ENCODE measurements at places on chromosomes 7 and 10. TPM values are rescaled to one million over a fixed set of nuclear protein-coding genes. Genes with fewer than 3 reads are reported as not detected.

HDAC9 gene
- total RNA-seq = 26.3 TPM

CPN1 gene
- not detected for total RNA-seq

RBP4 gene
- total RNA-seq = not detected

TMEM236 gene
- 0.32 TPM for total RNA-seq

MSMB gene
- not detected for total RNA-seq

PNLIPRP1 gene
- not detected for total RNA-seq

SYNPO2L gene
- total RNA-seq = not detected

HOXA9 gene
- total RNA-seq = 5.0 TPM

MRLN gene
- total RNA-seq = not detected

GHRHR gene
- total RNA-seq = not detected

ZMYND11 gene
- 27.5 TPM for total RNA-seq

CDNF gene
- not detected for total RNA-seq

PCLO gene
- 4.5 TPM for total RNA-seq

NXPH1 gene
- not detected for total RNA-seq

ADAMTS14 gene
- total RNA-seq = under 0.01 TPM

CHCHD3 gene
- 78.0 TPM for total RNA-seq

PON1 gene
- total RNA-seq = under 0.01 TPM

SPAG6 gene
- not detected for total RNA-seq

AKR1B1 gene
- total RNA-seq = 66.2 TPM
